ENCODE measurements at places on chromosomes 7 and 10.

DNA sequence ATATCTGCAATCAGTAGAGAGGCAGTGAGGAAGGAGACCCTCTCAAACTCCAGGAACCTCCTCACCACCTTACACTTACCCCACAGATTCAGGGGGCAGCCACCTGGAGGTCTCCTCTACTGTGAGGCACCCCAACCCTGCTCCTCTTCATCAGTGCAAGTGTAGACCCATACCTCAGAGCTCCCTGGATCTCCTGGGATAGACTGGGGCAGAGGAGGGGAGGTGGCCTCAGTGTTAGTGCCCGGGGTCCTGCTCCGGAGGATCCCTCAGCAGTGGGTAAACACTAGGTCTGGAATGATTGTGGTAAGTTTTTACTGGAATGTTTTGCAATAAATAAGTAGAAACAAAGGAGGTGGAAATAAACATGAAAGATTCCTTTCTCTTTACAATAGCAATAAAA is 31.1 kb downstream of the ANTXRL start:
- DNase-seq, result no peak

DNA sequence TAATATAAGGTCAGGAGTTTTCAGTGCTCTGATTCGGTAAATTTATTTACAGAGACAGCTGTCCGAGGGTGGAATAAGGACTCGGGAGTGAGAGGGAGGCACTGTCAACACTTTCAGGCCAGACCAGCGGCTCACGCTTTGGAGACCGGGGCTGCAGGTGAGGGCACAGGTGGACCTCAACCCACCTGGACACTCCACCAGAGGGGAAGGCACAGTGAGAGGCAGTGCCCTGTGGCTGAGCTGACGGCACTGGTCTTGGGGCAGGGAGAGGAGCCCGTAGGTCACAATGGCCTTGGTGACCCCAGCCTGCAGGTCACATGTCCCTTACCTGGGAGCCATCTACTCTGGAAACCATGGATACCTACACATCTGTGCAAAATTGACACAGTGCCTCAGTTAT is 315.1 kb downstream of the ADARB2 start:
- no peak for DNase-seq

GRCh38 chr10:8323428-8324054 is 269.1 kb downstream of the GATA3 start:
- DNase-seq, result no peak

GRCh38 chr7:143382791-143383641 is 1.9 kb downstream of the ZYX start:
- DNase-seq, result no peak

- DNase-seq, result peak; percentile 19
These were observed 168.9 kb downstream of the SLIT1 start for GRCh38 chr10:97016728-97017473.

DNA sequence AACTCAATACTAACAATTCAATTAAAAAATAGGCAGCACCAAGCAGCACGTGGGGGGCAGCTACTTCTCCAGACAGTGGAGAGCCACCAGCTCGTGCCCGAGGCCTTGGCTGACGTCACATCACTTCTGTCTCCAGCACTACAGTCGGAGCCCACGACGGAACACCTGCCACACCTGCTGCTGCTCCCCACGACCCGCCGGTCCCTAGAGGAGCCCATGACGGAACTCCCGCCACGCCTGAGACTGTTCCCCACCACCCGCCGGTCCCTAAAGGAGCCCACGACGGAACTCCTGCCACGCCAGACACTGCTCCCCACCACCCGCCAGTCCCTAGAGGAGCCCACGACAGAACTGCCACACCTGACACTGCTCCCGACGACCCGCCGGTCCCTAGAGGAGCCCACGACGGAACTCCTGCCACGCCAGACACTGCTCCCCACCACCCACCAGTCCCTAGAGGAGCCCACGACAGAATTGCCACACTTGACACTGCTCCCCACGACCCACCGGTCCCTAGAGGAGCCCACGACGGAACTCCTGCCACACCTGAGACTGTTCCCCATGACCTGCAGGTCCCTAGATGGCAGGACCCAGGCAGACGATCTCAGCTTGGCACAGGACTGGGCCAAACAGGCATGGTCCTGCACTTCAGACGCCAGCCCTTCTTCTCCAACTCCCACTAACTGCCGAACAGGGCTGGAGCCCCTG is 258.0 kb downstream of the ELFN1 start:
- DNase-seq, result no peak

GRCh38 chr7:974172-974571 is 1.2 kb downstream of the COX19 start:
- no peak for DNase-seq

GRCh38 chr10:88971221-88972061 is 18.9 kb upstream of the ACTA2 start:
- no peak for DNase-seq

- no peak for DNase-seq
These were observed 13.7 kb downstream of the MAT1A start for GRCh38 chr10:80275756-80276155.

DNA sequence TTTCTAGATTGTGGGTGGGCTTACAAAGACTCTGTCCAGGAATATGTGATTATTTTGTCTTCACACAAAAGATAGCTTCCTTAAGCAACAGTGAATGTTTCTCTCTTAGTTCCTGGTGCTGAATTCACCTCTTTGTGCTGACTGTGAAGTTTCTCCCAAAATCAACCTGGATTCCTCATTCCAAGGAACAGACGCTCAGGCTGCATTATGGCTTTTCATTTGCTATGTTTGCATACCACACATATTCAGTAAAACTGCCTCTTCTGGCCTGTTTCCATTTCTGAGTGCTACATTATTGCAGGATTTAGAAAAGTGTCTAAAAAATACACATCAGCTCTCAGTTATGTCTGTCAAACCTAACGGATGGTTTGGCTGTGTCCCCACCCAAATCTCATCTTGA is 21.5 kb downstream of the MACROH2A2 start:
- no peak for DNase-seq

DNA sequence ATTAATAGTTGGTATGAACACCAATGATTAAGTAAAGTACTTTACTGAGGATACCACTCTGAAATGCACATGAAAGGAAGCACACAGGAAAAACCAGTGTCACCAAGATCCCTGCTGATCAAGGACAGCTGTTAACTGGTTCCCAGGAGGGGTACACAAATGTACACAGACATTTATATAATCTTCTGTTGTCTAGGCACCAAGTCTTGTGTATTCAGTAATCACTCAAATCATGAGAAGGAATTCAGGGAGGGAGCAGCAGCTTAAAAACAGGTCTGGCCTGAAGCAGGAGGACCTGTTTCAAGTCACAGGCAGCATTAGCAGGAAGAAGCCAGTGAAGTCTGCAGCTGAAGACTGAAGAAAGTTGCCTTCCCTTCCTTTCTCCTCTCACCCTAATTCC is 18.7 kb downstream of the MPP7 start:
- DNase-seq, result no peak

GRCh38 chr10:62433181-62433692 is 59.1 kb downstream of the ZNF365 start:
- no peak for DNase-seq

DNA sequence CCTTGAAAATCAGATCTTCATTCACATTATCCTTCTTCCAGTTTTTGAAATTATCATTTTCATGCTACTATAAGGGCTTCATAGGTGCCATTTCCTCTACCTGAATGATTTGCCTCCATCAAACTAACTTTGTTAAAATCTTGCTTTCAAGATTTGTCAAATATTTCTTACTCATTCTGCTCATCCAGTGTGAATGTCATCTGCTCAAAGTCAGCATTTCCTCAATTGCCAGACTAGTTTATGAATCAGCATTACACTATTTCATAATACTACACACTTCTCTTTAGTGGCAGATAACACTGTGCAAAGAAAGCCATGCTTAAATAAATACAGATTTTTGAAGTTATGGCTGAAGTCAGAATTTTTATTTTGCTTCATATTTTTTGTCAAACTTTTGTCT is 21.3 kb upstream of the LIPF start:
- no peak for DNase-seq

GRCh38 chr7:105719395-105719794 is 138.1 kb upstream of the EFCAB10 start:
- DNase-seq, result no peak

GRCh38 chr10:109430043-109430760 is 493.1 kb downstream of the XPNPEP1 start:
- no peak for DNase-seq

DNA sequence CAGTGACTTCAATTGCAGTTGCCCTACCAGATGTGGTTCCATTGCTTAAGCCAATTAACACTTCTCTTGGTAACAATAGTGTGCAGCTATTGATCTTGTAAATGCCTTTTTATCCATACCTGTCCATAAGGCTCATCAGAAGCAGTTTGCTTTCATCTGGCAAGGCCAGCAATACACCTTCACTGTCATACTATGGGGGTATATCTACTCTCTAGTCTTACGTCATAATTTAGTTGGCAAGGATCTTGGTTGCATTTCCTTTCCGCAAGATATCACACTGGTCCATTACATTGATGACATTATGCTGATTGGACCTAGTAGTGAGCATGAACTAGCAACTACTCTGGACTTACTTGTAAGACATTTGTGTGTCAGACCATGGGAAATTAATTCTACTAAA is 17.7 kb upstream of the ZNF365 start:
- DNase-seq, result no peak

DNA sequence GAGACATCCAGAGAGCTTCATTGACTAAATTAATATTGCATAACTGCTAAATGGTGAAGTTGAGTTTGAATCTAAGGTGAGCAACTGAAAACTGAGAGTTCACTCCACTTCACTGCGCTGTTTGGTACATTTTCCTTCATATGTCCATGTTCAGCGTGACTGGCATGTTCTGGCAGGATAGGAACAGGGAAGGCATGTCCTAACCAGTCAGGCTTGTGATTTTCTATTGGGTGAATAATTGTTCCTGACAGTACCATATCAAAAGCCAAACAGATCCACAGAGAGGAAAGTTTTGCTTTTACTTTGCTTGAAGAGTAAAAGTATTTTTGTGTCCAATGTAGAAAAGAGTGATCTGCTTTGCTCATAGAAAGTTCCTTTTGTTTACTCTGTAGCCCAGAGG is 53.2 kb downstream of the WDFY4 start:
- DNase-seq, result no peak

DNA sequence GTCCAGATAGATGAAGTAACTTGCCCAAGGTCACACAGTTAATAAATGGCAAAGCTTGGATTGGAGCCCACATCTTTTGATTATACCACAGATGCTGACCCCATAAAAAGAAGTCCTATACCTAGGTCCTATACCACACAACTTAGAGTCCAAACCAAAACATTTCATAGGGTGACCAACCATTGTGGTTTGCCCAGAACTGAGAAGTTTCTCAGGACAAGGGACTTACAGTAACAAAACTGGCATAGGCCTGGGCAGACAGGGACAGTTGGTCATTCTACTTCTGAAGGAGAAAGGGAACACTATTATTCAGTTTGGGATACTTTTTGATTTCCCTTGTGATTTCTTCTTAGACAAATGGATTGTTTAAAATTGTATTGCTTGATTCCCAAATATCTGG is 32.9 kb upstream of the PRLHR start:
- DNase-seq, result no peak

DNA sequence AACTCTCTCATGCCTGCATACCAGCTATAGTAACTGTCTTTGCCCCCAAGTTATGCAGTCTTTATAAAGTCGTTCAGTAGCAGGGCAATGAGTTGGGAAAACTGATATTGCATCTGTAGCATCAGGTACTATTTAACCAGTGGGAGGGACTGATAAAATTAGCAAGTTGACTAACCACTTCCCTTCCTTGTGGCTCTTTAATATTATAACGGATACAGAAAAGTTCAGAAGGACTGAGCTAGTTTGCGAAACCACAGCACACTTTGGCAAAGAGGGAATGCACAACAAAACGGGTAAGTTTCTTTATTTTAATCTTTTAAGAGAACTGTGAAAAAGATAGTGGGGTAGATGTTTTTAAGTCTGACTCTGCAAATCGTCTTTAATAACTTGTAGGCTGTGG is 205.3 kb upstream of the HDAC9 start:
- peak; percentile 34 for DNase-seq

- DNase-seq, result peak; percentile 37
These were observed 106.9 kb upstream of the RHEB start for GRCh38 chr7:151626422-151627115.

GRCh38 chr10:125984346-125984745 is 88.0 kb downstream of the FANK1 start:
- no peak for DNase-seq

DNA sequence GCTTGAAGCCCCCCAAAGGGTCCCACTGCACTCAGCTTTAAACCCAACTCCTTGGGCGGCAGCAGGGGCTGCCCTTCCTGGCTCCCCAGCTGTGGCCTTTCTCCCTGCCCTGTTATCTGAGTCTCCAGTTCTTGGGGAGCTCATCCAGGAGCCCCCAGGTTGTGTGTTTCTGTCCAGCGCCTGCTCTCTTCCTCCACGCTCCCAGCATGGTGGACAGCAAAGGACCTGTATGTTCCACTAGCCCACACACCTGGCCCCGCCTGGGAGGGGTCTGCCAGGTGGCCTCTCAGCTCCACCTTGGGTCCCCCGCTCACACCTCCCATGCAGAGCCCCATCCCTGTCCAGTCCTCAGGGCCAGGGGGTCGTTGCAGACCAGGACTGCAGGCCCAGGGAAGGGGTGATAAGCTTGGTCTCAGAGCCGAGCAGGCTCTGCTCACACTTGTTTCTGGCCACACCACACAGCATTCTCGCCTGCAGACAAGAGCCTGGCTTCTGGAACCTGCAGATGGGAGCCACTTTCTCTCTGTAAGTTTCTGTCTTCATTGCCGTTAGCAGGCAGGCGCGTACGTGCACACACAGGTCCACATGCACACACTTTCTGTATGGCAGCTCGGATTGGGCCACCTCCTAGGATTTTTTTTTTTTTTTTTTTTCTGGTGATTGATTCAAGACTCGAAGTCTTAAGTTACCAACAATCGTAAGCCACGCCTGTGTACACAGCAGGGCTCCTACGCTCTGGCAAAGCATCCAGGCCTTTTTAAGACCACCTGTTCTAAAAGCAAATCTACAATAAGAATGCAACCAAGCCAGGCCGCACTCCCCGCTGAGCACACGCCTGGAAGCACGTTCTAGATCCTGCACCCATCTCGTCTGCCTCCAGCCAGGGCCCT is 104.6 kb downstream of the CYTH3 start:
- no peak for DNase-seq

DNA sequence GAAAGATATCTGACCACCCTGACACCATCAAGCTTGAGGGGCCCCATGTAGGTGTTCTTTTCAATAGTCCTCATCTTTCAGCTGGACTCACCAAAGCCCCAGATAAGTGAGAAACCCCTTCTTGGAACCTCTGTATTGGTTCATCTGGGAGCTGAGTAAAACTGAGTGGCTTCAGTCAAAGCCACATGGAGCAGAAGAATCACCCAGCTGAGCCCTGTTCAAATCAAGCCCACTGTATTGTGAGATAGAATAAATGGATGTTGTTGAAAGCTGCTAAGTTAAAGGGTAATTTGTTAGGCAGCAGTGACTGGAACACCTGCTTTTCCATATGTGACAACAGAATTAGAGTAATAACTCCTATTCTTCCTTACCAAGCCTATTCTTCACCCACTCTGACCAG is 64.8 kb upstream of the SDK1 start:
- DNase-seq, result no peak

- no peak for DNase-seq
These were observed 497.5 kb upstream of the KLF6 start for GRCh38 chr10:4282496-4282895.

- DNase-seq, result no peak
These were observed 257.6 kb downstream of the MAD1L1 start for GRCh38 chr7:1975179-1975578.

GRCh38 chr7:74029089-74029785 is 1.3 kb downstream of the ELN start:
- DNase-seq, result no peak

Data from CD4-positive, alpha-beta T cell treated with Interleukin-10 for 1 hour (primary cell).